NCI-H446 (cell line): ENCODE measurements at places on chromosomes 4 and X.

DNA sequence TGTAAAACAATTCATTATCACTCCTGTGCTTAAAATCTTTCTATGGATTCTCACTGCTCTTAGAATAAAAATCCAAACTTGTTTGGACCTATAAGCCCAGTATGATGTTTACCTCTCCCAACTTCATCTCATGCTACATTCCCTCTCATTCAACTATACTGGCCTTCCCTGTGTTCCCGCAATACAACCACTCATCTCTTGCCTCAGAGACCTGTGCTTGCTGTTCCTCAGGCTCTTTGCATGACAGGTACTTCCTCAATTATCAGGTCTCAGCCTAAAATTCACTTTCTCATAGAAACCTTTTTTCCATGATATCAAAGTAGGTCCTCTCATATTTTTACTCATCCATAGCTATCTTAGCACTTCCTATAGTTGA, 71.7 kb downstream of the ENOX2 start:
- DNase-seq = no peak

DNA sequence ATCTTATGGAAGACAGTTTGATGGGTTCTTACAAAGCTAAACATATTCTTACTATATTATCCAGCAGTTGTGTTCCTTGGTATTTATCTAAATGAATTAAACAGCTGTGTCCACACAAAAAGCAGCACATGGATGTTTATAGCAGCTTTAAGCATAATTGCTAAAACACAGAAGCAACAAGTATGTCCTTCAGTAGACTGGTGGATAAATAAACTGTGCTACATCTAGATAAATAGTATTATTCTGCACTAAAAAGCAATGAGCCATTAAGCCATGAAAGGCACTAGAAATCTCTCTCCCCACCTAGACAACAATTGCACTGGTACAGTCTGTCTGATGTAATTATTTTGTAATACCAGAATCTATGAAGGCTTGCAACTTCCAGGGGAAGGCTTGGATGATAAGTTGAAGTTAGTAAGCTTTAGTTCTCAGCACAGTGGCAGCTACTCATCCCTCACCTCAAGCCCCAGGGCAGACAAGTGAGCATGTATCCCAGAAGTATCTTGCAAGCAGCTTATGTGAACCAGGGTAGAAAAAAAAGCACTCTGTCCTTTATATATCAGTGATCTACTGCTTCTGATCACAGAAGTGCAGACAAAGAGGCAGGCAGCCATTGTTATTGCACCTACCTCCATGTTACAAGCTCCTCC, 36.9 kb downstream of the WDR17 start:
- no peak for DNase-seq

DNA sequence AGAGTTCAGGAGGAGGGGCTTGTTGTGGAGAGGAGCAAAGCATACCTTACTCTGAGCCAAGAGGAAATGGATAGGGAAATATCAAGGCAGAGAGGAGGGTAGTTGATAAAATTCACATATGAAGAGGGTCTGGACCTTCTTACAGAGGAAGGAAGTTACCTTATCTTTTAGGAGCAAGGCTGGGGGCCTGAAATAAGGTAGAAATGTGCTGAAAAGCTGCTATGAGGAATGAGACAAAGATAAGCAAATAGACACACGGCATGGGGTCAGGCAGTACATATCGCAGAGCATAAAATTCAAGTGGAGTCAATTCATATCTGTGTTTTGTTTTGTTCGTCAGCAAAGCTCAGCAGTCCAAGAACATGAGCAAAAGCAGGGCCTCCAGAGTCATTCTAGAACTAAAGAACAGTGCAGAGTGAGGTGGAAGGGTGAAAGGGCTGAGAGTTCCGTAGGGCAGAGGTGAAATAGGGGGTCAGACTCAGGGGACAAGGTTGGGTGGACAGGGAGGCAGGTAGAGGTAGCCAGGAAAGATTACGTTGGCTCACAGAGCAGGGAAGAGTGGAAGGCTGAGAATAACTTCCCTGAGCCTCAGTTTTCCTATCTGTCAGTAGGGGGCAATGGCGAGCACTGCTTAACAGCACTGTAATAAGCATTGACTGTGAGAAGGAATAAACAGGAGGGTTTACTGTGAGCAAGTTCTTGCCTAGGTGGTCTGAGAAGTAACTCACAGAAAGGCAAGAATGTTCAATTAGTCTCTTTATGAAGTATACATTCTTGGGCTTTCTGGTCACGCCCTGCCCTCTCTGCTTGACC, 9.2 kb downstream of the VSIG4 start:
- DNase-seq = no peak

GRCh38 chr4:81468678-81469077, 3.0 kb downstream of the RASGEF1B start:
- DNase-seq = no peak

DNA sequence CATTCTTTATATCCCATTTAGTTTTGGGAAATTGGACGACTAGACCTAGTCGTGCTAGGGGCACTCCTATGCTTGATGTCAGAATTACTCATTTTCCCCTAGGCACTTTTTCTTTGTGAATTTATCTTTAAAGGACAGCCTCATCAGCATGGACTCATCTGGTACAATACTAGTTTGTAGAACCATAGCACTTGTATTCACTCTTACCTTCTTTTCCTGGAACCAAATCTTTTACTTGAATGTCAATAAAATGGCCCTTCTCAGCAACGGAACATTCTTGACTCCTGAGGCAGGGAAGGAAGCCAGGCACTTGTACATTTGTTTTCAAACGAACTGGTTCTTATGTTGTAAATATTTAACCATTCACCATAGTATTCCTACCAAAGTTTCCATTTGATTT, 187.1 kb downstream of the SHROOM3 start:
- DNase-seq = no peak

DNA sequence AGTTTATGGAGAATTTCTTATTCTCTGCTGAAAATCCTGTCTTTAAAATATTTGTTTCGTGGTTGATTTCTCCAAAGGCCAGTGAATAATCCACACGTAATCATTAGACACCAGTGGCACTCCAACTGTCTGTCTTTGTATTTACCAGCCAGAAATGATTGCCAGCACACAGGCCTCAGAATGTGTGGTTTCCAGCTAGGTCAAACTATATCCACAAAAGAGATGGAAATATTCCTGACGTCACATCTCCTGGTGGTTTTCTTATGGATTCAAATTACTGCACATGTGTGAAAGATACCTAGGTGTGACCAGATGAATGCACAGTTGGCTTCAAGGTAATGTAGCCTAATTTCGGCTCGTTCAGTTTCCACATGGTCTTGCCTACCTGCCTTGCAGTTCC, 27.2 kb upstream of the TENM3 start:
- no peak for DNase-seq

DNA sequence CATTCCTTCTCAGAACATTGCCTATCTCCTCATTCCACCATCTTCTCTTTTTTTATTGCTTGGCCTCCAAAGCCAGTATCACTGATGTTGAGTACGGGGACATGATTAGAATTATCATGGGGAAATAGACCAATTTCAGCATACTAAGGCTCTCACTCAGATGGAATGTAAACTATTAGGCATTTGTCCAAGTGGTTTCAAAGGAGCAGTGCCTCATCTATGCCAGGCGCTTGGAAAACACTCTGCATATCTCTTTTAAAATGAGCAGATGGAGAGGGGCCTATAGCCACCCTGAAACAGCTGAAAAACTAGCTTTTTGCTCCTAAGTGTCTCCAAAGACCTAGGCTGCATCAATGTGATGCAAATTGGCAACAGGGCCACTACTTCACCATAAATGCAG, 150.8 kb upstream of the DIPK2B start:
- DNase-seq = no peak

DNA sequence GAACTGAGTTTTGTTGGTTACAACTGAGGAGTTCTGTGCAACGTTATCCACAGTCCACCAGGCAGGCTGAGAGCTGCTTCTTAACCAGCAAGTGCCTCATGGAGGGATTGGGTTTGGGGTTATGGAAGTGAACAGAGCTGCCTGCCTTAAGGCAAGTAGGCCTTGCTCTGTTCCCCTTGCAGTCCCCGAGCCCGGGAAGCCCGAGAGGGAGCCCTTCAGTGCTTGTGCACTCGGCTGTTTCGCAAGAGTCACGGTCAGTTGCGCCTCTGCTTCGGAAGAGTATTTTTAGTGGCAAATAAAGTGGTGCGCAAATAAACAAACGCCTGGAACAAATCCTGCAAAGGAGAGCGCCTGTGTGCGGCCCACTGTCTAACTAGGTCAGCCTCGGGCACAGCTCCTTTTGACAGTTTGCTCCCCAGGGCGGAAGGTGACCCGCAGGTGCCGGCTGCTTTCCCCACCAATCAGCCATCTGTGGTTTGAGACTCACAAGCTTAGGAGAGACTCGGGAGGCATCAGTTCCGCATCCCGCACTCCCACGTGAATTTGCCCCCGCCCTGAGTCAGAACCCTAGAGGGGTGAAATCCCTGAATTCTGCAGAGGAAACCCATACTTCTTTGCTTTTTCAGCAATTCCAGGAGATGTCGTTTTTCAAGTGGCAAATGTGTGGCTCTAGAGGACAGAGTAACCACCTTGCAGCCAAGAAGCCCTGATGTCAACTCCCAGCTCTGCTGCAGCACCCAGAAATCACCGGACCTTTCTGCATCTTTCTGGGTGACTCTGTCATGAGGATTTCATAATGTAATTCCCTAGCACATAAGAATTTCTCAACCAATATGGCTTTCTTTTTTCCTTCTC, 56.8 kb downstream of the LGI2 start:
- no peak for DNase-seq

GRCh38 chr4:172819353-172819752, 349.3 kb upstream of the GALNT7 start:
- DNase-seq = no peak

DNA sequence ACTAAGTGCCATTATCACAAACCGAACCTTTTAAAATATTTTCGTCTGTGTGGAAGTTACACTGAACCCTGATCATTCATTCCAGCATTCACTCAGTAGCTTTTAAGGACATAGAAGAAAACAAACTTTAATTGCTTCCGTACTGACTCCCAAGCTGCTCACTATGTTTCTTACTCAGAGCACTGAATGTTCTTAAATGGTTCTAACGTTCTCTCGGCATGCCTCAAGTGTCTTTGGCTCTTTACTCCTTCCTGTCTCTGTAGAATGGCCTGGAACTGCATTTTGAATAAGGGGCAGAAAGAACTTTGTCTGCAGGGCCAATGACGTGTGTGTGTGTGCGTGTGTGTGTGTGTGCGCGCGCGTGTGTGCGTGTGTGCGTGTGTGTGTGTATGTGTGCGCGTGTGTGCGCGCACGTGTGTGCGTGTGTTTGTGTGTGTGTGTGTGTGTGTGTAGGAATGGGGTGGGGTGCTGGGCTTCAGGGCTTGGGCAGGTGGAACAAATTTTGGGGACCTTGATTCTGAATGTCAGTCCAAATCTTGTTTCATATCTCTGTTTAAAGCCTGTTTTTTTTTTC, 50.5 kb upstream of the PAQR3 start:
- no peak for DNase-seq

DNA sequence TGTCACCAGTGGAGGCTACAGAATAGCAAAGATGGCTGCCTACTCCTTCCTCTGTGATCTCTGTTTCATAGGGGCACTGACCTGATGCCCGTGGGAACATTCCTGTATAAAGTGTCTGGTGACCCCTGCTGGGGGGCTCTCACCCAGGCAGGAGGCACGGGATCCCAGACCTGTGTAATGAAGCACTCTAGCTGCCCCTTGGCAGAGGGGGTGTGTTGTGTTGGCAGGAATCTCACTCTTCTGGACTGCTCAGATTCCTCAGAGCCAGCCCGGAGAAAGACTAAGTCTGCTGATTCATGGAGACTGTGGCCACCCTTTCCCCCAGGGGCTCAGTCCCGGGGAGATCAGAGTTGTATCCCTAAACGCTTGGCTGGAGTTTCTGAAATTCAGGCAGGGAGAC, 648.3 kb downstream of the SPRY1 start:
- no peak for DNase-seq

- no peak for DNase-seq
Measured at GRCh38 chr4:1512738-1513660, 106.8 kb upstream of the NKX1-1 start.

- no peak for DNase-seq
Measured at GRCh38 chrX:341541-342101, 23.0 kb upstream of the GTPBP6 start.

DNA sequence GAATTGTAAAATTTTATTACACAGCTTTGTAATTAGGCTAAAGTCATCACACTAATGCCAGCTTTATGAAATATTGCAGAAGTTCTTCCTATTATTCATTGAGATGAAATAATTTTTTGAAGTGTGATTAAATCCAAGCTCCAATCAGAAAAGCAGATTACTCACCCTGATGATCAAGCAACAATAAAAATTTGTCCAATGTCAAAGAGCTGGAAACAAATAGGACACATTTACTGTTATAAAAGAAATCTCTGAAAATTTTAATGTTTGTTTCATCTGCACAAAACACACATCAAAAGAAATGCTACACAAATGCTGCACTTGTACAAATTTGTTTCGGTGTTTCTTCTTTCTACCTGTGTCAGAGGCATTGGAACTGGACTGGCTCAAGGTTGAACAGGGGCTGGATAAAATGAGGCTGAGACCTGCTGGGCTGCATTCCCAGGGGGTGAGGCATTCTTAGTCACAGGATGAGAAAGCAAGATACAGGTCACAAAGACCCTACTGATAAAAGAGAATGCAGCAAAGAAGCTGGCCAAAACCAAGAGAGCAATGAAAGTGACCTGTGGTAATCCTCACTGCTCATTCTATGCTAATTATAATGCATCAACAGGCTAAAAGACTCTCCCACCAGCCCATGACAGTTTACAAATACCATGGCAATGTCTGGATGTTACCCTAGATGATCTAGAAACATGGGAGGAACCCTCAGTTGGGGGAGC, 78.3 kb downstream of the GASK1B start:
- no peak for DNase-seq

- DNase-seq = no peak
Measured at GRCh38 chrX:142977128-142977914, 48.4 kb upstream of the SPANXN4 start.

- DNase-seq = no peak
Measured at GRCh38 chr4:88771883-88772450, 74.3 kb upstream of the NAP1L5 start.
